ENCODE measurements at places on chromosomes 6 and 20. TPM values are rescaled to one million over a fixed set of nuclear protein-coding genes. Genes with fewer than 3 reads are reported as not detected.

GRCh38 chr6:45663251-45664221, 285.8 kb upstream of the SUPT3H start:
- no peak for DNase-seq

The SCUBE3 gene
- total RNA-seq = 0.53 TPM

GRCh38 chr6:55777469-55777868, 97.9 kb downstream of the BMP5 start:
- DNase-seq = no peak

The KHDC1L gene
- not detected for total RNA-seq

DNA sequence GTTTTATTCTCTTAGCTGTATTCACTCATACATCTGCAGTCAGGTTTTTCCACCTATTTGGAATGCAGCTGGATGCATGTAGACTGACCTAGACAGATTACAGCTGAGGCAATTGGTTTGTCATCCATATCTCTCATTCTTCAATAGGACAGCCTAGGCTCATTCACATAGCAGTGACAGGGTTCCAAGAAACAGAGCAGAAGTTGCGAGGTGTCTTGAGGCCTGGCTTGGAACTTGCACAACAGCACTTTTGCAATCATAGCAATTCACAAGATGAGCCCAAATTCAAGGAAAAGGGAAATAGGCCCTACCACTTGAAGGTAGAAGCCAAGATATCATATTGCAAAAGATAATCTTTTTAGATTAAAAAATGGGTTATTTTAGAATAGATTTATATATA, 508.9 kb upstream of the JAG1 start:
- no peak for DNase-seq

DNA sequence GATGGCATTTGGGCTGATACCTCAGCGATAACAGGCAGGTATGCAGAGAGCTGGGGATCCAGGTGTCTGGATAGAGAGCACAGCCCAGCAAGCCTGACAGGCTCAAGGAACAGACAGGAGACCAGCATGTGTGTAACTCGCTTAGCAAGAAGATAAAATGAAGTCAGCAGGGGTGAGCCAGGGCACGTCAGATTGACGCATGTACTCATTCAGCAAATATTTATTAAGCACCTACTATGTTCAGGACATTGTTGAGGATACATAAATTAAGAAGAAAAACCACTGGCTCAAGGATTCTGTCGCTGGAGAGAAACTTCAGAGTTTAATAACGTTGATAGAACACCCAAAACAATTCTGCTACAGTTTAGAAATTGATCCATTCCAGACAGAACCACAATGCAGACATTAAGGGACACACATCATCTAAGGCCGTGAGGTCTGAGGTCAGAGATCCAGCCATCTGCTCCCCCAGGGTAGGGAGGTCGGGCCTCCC, 1.0 kb upstream of the DUSP22 start:
- no peak for DNase-seq

The ESF1 gene
- total RNA-seq = 20.4 TPM

DNA sequence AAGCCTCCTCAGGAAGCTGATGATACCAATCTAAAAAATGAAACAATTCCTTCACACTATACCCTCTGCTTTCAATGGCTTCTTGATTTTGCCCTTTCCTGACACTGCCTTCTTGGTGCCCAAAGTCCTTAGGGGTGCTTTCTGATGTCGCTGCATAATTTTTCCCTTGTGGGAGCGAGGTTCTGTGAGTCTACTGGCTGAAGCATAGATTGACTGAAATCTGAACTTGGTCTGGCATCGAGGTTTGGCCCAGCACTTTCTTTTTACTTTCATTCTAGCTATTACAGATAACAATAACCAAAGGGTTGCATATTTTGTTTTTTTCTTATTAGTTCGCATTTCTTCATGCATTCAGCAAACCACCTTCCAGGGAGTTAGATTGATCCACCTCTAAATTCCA, 65.8 kb downstream of the E2F3 start:
- no peak for DNase-seq

The SYCP2 gene
- total RNA-seq = 0.28 TPM

Data from pulmonary artery endothelial cell (primary cell).